ENCODE measurements at places on chromosomes 2 and 18. TPM values are rescaled to one million over a fixed set of nuclear protein-coding genes. Genes with fewer than 3 reads are reported as not detected.

Gene SLC9A4
- polyA plus RNA-seq, result not detected

Gene ALMS1
- polyA plus RNA-seq, result 4.7 TPM

Gene GPR45
- 0.22 TPM for polyA plus RNA-seq

Gene ACVR2A
- 0.42 TPM for polyA plus RNA-seq

Gene PLGLB1
- 1.1 TPM for polyA plus RNA-seq

Gene TBR1
- not detected for polyA plus RNA-seq

Gene BOLL
- not detected for polyA plus RNA-seq

Gene PLCD4
- polyA plus RNA-seq, result 0.65 TPM

Gene ZNF396
- polyA plus RNA-seq, result 0.79 TPM

Gene RASGRP3
- 59.6 TPM for polyA plus RNA-seq

Gene GBX2
- not detected for polyA plus RNA-seq

Gene REG1A
- polyA plus RNA-seq, result not detected

Gene ITGAV
- polyA plus RNA-seq, result 5.8 TPM

Gene CHRNG
- 0.17 TPM for polyA plus RNA-seq

Gene RGPD4
- 0.08 TPM for polyA plus RNA-seq

Gene L3MBTL4
- polyA plus RNA-seq, result 4.2 TPM

Gene CRYBA2
- not detected for polyA plus RNA-seq

Gene ACMSD
- polyA plus RNA-seq, result 0.10 TPM

Gene CDK15
- not detected for polyA plus RNA-seq

Gene HOXD4
- polyA plus RNA-seq, result not detected

Measured in GM12878 (cell line).